ENCODE measurements at places on chromosomes 12 and 14. TPM values are rescaled to one million over a fixed set of nuclear protein-coding genes. Genes with fewer than 3 reads are reported as not detected.

Gene IGFBP6
- 431 TPM for total RNA-seq

Gene SMCO2
- 0.88 TPM for total RNA-seq

Gene B4GALNT3
- 0.36 TPM for total RNA-seq

Gene BCL2L14
- total RNA-seq, result not detected

Gene TMEM119
- 362 TPM for total RNA-seq

Measured in osteoblast (primary cell).